Iris pigment epithelial cell (primary cell): ENCODE measurements at places on chromosomes 5 and 9.
A peak's percentile ranks its signal among the peaks of the same experiment; 100 is the strongest.

- DNase-seq = no peak
Observed at GRCh38 chr9:35338561-35339274, 151.2 kb upstream of the RUSC2 start.

- DNase-seq = no peak
Observed at GRCh38 chr9:120284821-120285220, 295.1 kb downstream of the CDK5RAP2 start.

DNA sequence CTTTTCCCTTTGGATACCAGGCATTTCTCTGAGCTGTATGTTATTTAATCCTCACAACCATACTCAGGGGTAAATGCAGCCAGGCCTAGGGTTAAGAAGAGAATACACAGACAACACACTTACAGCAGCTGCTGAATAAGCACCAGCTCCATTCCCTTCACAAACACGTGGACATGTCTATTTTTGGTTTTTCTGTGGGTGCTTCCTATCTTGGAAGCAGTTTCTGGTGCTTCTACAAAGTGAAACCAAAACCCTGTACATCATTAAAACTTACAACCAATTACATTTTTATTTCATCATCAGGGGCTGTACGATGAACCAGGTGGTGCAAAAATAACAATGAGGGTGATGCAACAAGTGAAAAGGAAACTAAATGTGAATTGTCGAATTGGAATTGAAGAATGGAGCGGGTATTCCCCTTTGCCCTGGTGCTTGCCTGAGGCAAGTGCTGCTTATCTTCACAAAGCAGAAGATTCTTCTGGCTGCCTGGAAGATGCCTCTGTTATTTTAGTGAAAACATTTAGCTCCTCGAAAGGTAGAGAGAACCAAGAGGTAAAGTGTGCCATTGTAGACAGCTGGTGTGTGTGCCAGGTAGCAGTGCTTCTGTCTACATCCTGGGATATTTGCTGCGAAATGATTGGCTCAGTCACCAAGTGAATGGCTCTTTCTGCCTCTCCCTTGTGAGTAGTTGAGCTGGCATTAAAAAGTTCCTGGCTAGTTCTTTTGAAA, 18.6 kb upstream of the IFNB1 start:
- peak; percentile 70 for DNase-seq

- DNase-seq = no peak
Observed at GRCh38 chr9:70829591-70830265, 291.7 kb downstream of the TRPM3 start.

DNA sequence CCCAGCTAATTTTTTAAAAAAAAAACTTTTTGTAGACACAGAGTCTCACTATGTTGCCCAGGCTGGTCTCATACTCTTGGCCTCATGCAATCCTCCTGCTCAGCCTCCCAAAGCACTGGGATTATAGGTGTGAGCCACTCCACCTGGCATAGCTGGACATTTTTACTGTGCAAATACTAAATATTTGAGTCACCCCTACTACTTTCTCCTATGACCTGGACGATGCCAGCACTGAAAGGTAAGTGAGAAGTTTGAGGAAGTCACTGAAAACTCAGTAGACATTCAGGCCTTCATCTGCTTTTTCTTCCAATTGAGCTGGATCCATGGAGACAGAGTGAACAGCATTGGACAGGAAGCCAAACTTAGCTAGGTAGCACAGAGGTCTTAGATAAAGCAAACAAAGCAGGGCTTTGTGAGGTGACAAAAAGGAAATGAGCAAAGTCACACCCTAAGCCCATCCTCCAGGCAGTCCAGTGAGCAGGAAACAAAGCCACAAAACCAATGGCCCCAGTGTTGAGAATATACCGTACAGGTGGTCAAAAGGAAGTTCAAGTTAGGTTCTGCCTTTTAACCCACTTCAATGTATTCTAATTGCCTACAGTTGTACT, 192.6 kb upstream of the RASA1 start:
- no peak for DNase-seq

GRCh38 chr5:157947156-157947555, 88.2 kb upstream of the CLINT1 start:
- peak; percentile 11 for DNase-seq

GRCh38 chr5:179495906-179496455, 54.4 kb upstream of the RUFY1 start:
- DNase-seq = no peak

- DNase-seq = peak; percentile 21
Observed at GRCh38 chr9:36991516-36992134, 42.4 kb downstream of the PAX5 start.

GRCh38 chr9:34957492-34958410, at the start of gene PHF24:
PHF24 (plus strand) TSS chr9:34958285; CDS start chr9:34971299, 13,014 bp downstream.
- no peak for DNase-seq
